Peyer's patch (tissue), 4 donors: ENCODE measurements at places on chromosomes 3 and 15. TPM values are rescaled to one million over a fixed set of nuclear protein-coding genes. Genes with fewer than 3 reads are reported as not detected.

DNA sequence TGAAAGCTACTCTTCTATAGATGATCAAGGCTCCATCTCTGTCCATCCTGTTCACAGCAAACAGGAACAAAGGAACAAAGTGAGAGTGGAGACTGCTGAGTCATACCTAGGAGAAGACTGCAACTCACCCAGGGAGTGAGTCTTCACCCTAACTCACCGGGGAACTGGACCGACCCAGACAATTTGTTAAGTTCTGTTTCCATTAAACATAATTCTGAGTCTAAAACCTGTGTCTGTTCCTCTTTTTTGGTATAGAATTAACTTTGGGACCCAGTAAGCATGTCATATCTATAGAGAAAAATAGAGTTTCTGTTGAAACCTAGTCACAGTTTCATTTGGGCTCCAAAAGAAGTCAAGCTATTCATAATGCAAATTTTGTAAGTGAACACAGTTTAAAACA, 21.6 kb downstream of the CCDC80 start:
- no peak for DNase-seq
- H3K4me1 ChIP-seq, result no peaks in the 10 kb centered on the region
- H3K4me3 ChIP-seq, result no peak overlapping the region
- no peaks in the 10 kb centered on the region for H3K36me3 ChIP-seq

DNA sequence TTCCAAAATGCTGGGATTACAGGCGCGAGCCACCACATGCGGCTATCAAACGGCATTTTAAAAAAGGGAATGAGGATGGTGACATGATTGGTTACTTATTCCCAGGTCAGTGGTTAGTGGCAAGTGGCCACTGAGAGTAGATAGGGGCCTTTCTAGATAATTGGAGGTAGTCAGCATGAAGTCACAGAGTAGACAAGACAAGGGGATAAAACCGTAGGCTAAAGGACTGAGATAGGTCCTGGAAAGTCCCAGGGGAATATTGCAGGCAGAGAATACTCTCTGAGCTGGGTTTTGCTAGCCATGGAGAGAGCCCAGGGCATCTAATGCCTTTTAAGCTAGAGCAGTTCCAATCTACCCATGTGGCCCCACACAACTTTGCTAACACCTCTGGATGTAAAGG, 52.2 kb downstream of the KCNAB1 start:
- no peaks in the 10 kb centered on the region for H3K4me1 ChIP-seq
- H3K4me3 ChIP-seq, result no peak overlapping the region
- no peak for DNase-seq
- H3K36me3 ChIP-seq, result no peaks in the 10 kb centered on the region
- no peak overlapping the region for H3K27ac ChIP-seq
- H3K27me3 ChIP-seq, result no peaks in the 10 kb centered on the region

DNA sequence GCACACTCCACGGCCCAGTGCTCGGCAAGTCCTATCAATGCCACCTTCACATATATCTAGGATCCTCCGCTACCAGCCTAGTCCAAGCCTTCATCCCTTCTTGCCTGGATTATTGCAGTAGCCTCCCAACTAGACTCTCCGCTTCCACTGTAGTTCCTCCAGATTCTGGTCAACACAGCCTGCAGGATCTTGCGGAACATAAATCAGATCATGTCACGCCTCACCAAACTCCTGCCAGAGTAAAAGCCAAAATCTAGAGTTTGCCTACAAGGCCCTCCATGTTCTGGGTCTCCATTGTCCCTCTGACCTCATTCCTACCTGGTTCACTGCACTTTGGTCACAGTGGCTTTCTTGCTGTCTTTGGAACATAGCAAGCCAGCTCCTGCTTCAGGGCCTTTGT, 3.6 kb downstream of the BDH1 start:
- H3K36me3 ChIP-seq, result no peaks in the 10 kb centered on the region
- DNase-seq, result no peak
- H3K27me3 ChIP-seq, result no peaks in the 10 kb centered on the region

- peak overlapping the region; percentile 95 for H3K27ac ChIP-seq
- no peak overlapping the region for H3K4me3 ChIP-seq
- no peaks in the 10 kb centered on the region for H3K4me1 ChIP-seq
- H3K27me3 ChIP-seq, result no peaks in the 10 kb centered on the region
- H3K36me3 ChIP-seq, result peaks cover under 1% of the 10 kb centered on the region
- DNase-seq, result no peak
Observed at GRCh38 chr3:48896936-48897335, 1.7 kb downstream of the SLC25A20 start.

DNA sequence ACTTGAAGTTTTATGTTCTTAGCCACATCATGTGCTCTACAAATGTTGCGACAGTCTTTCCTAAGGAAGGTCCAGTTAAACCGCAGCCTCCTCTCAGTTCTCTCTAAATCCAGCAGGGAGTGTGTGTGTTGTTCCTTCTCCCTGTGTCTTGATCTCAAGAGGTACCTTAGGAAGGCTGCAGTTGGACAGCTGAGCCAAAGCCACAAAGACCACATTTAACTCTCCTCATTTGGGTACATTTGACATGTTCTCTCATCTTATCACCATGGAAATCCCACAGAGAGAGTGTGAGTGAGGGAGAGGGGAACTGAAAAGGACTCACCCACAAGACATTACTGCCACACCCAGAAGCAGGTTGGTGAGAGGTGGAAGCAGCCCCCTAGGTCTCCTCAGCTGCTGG, 79.5 kb downstream of the CD200R1L start:
- no peaks in the 10 kb centered on the region for H3K36me3 ChIP-seq
- no peak for DNase-seq

SLC30A4 gene
- 39.1 TPM for total RNA-seq

GOLGA6A gene
- total RNA-seq, result not detected

MAP6D1 gene
- 2.0 TPM for total RNA-seq

UBAP1L gene
- 3.0 TPM for total RNA-seq
